ENCODE measurements at places on chromosomes 7 and 10.

DNA sequence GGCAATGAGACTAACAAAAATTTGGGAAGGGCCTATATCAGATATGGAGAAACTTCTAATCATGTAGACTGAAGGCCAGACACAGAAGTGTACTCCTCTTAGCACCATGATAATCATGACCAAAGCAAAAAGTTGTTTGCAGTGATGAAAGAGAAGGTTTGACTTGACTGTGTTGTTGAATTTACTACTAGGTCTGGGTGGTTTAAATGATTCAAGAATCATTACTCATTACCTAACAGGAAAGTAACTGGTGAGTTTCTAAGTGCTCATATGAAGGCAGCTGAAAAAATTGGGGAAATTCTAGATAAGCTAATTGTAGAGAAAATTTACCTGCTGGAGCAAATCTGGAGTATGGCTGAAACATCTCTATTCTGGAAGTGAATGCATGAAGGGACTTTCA, 451.5 kb upstream of the SORCS1 start:
- no peak for DNase-seq

DNA sequence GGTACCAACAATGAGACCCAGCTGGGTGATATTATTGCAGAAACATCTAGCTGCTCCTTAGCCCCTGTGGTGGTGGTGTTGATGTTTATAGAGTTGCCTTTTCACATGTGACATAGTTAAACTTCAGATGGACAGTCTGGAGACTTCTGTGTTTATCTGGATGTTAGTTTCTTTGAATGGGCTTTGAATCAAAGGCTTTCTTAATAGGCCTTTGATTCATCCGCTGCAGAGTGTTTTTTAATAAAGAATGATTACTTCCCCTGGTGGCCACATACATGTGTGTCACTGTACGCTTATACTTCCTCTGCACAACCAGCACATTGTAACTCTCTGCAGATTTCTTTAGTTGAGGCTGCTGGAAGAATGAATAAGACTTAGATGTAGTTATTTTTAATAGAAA, 221.0 kb downstream of the DYNC1I1 start:
- DNase-seq: no peak

DNA sequence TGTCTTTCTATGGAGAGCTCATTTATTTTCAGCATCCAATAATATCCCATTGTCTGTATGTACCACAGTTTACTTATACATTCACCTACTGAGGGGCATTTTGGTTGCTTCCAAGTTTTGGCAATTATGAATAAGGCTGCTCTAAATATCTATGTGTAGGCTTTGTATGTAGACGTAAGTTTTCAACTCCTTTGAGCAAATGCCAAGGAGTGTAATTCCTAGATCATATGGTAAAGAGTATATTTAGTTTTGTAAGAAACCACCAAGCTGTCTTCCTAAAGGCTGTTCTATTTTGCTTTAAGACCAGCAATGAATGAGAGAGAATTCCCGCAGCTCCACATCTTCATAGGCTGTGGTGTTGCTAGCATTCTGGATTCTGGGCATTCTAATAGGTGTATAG, 259.8 kb downstream of the DIP2C start:
- no peak for DNase-seq

- no peak for DNase-seq
Observed at GRCh38 chr7:87253589-87254087, 34.1 kb upstream of the TMEM243 start.

GRCh38 chr10:102040305-102041050, 15.5 kb downstream of the ARMH3 start:
- DNase-seq: no peak

DNA sequence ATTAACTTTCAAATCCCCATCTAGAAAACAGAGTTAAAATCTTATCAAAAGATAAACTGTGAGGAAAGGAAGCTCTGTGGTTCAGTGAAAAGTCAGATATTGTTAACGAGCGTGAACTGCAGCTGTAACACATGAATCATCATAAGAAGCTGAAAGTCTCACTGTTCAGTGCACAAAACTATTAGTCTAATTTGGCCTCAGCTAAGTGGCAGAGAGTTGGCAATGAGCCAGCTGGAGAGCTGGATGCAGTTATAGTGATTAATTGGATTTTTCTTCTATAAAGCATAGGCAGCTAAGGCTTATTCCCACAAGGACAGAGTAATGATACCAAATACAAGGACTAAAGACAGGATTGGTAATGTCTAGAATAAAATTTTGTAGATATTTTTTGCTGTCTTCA, 101.1 kb upstream of the ABCB5 start:
- DNase-seq: no peak

GRCh38 chr7:70787286-70787685, 344.7 kb upstream of the GALNT17 start:
- DNase-seq: no peak

DNA sequence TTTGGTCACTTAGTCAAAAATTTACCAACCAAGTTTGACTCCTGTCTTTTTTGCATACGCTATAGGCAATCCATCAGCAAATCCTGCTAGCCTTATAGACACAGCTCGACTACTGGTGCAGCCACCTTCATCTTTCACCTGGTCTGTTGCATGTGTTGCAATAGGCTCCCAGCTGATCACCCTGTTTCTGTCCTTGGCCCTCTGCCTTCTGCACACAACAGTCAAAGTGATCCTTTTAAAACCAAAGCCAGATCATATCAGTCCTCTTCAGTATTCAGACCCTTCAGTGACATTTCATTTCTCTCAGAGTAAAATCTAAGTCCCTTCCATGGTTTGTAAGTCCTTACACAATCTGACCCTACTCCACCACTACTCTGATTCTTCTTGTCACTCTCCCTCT, 10.9 kb upstream of the CDK6 start:
- DNase-seq: no peak

GRCh38 chr7:112080441-112080840, 125.8 kb downstream of the DOCK4 start:
- no peak for DNase-seq

GRCh38 chr7:88337572-88337971, 30.9 kb upstream of the STEAP4 start:
- no peak for DNase-seq

- DNase-seq: no peak
Observed at GRCh38 chr7:70177166-70177565, 578.9 kb downstream of the AUTS2 start.

DNA sequence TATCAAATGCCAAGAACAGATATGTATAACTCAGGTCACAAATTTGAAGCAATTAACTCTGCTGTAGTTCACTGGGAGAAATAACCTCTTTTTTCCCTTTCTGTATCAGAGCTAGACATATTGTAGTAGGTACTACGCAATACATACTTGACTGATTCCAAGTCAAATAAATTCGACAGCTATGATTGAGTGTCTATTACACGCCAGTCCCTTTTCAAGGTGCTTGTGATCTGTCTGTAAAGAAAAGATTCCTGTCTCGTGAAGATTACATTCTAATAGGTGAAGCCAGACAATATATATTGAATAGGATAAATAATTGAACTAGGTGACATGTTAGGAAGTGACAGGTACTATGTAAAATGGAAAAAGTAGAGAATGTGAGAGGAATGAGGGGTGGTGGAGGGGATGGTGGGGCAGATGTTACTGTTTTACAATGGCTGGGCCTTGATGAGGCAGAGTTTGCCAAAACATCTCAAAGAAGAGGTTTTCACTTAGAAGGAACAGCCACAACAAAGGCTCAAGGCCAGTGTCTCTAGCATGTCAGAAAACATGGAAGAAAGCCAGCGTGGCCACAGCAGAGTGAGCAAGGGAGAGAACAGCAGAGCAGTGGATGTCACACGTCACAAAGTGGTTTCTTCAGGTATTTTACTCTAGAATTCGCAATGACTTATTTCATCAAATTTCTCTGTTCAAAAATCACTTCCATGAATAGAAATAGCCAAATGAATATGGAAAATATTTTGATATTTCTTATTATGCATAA, 282.6 kb upstream of the CACNA2D1 start:
- no peak for DNase-seq

DNA sequence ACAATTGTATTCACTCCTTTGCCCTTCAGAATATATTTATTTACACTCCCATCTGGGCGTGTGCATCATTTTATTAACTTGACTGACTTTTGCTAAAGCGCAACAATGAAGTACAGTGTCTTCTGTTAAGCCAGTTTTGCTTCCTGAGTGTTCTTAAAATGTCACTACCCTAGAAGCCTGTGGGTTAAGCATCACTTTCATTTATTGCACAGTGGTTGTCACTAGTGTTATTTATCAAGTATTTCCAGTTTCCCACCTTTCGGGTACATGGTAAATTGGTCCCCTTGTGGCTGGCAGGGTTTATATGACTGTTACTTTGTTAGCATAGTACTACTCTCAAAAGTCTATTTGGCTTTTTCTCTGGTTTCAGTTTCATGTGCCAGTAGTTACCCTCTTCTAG, 3.3 kb downstream of the HILPDA start:
- DNase-seq: peak; percentile 21

DNA sequence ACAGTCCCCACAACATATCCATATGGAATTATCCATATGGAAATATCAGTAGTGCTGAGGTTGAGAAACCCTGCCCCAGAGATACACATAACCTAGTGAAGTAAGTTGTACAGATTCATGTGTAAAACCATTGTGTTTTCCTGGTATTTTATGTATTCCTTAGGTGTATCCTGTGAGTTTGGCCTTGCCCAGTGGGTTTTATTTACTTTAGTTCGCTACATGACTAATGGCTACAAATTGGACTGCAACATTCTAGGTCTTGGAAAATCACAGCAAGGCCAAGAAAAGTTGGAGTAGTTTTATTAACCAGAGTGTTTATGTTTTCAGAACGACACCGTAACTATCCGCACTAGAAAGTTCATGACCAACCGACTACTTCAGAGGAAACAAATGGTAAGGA, 1.4 kb downstream of the RPS24 start:
- no peak for DNase-seq

- DNase-seq: no peak
Observed at GRCh38 chr7:2572101-2572842, 13.5 kb downstream of the IQCE start.

All from activated CD4-positive, alpha-beta T cell treated with anti-CD3 and anti-CD28 coated beads for 24 hours (primary cell).